ENCODE measurements at places on chromosomes 7 and 10.

- DNase-seq: no peak
Measured at GRCh38 chr7:99390941-99391602, 16.5 kb downstream of the ARPC1B start.

- DNase-seq: no peak
Measured at GRCh38 chr7:144713850-144714249, 122.0 kb downstream of the TPK1 start.

- no peak for DNase-seq
Measured at GRCh38 chr10:60439641-60440040, 50.0 kb upstream of the ANK3 start.

DNA sequence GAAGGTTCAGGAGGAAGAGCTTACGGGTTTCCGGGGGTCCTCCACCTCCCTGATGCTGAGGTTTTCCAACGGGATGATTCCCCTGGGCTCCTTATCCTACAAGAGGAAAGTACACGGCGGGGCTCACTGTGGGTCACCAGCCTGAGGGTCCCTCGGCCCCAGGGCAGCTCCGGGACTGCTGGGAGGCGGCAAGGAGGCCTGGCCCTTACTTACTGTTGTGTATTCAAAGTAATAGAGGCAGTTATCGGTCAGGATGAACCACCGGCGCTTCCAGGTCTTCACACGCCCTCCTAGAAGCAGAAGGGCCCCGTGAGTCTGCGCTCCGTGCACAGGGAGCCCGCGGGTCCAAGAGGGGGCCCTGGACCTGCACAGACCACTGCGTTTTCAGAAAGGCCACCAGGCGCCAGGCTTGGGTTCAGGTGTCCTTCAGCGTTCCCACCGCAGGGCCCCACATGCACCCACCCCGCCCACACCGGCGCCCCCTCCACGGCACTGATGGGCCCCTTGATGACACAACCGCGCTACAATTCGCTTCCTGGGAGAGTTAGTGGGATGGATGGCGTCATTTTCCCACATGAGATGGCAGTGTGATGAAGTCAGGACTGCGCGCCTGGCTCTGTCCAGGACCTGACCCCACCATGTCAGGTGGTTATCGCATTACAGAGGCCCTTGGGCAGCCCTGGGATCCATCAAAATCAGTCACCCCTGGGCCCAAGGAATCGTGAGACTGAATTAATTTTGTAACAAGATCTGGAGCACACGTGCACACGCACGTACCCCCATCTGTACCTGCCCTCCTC is 106.7 kb downstream of the CYTH3 start:
- no peak for DNase-seq

DNA sequence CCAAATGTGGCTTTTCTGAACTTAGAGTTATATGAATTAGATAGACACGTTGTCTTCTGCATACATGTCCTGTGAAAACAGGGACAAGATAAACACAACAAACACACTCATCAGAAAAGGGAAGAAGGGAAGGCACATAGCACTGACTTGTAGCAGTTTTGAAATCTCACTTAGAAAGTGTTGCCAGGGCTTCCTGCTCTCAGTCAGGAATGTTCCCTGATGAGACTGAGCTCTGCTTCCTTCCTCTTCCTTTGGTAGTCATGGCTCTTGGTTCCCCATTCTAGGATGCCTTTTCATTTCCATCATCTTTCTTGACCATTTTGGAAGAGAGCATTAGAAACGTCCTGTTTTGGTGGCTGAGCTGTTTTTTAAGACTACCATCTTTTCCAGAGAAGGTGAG is 233.8 kb upstream of the LYZL1 start:
- DNase-seq: no peak

- DNase-seq: no peak
Measured at GRCh38 chr7:157276731-157277562, 59.9 kb upstream of the DNAJB6 start.

DNA sequence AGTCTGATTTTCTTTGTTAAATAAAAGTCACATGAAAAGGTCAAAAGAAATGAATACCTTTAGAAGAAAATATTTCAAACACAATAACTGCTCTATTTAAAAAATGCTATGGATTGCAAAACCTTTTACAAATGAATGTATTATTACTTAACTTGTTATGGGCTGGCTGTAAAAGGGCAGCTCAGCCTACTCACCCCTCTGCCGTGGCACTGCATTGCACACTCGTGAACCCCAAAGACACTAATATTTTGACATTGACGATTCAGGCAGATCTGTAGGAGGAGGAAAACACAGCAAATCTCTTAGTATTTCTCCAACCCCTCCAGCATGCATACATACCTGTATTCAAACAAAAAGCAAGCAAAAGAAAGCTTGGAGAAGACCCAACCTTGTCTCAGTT is 149.5 kb downstream of the FANK1 start:
- no peak for DNase-seq

GRCh38 chr7:77550586-77550985 is 13.5 kb downstream of the PTPN12 start:
- no peak for DNase-seq

DNA sequence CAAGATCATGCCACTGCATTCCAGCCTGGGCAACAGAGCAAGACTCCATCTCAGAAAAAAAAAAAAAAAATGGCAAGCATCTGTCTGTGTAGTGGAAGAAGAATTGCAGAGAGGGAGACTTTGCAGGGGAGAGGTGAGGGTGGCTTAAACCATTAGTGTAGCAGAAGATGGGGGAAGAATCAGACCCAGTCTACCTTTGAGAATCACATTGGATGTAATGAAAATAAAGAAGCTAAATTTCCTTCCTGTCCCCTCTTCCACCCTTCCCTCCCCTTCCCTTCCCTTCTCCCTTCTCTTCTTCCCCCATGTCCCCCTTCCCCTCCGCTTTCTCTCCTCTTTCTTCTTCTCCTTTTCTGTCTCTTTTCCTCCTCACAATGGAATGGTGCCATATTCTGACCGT is 180.8 kb upstream of the SVIL start:
- no peak for DNase-seq

- no peak for DNase-seq
Measured at GRCh38 chr7:47488969-47489342, 93.0 kb downstream of the TNS3 start.

DNA sequence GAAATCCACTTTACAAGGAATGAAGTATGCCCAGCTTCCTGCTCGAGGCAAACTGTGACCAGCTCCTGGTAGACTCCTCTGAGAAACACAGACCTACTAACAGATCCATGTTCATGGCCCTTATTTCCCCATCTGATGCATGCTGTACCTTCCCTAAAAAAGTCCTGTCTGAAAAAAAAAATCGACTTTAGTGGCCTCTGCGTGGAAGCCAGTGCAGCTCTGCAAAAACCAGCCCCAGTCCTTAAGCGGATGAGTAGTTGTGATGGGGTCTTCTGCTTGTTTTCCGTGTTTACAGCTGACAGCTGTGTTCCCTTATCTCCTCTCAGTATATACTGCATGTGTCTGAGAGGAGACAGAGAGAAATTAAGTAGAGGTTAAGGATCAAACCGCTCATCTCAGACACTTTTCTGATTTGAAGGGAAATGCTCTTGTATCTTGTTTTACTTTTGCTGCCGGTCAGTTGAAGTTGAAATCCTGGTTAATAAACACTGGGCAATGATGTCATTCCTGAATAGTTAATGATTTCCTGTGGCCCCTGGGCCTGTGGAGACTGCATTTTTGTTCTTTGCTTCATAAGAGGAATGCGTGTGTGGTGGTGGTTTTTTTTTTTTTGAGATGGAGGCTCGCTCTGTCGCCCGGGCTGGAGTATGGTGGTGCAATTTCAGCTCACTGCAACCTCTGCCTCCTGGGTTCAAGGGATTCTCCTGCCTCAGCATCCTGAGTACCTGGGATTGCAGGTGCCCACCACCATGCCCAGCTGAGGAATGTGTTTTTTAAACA is 67.6 kb downstream of the DOCK1 start:
- DNase-seq: no peak

DNA sequence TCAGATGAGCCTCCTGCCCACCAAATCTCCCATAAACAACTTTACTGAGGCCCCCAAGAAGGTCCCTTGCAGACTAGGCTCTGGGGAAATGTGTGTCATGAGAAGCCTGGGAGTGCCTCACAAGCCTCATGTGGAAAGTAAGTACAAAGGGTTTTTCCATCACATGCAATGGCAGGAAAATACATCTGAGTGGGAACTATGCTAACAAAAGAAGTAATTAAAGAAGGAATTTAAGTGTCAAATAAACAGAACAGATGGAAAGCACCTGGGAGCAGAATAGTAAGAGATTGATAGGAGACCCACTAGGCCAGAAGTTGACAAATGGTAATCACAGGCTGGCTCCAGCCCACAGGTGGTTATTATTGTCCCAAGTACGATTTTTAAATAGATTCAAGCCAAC is 20.5 kb downstream of the GSAP start:
- DNase-seq: no peak

DNA sequence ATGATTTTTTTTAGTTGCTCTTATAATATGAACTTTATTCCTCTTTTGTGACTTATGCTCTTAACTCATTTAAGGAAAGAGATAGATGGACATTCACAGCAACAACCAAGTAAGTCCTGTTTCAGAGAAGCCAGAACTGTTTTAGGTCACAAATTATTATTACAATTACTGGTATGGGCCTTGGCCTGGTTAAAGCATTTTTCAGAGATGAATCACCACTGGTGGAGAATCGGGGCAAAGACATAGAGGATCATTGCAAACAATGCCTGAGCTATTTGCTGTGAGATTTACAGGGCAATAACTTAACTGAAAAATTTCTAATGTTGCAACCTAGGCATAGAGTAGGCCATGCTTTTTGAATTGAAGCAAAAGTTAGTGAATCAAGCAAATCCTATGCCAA is 138.0 kb upstream of the YAE1 start:
- DNase-seq: no peak

- no peak for DNase-seq
Measured at GRCh38 chr7:139452958-139453672, 30.4 kb downstream of the KLRG2 start.

DNA sequence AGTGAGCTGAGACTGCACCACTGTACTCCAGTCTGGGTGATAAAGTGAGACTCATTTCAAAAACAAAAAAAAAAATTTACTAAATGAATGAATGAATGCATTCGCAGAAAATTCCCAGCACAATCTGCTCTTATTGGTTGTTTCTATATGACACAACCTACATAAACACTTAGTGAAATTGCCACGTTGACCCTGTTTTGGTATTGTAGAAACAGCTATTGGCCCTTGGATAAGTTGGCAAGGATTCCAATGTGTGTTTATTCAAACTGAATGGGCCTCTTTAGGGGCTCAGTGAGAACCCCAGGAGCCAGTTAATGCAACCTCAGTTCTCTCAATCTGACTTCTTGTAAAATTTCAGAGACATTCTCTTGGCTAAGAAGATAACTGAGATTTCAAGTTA is 66.0 kb downstream of the HHEX start:
- no peak for DNase-seq

GRCh38 chr10:89887830-89888229 is 186.4 kb downstream of the KIF20B start:
- DNase-seq: no peak

GRCh38 chr7:151387161-151388006 is 22.5 kb downstream of the WDR86 start:
- DNase-seq: no peak

GRCh38 chr10:97171001-97171400 is 14.8 kb downstream of the SLIT1 start:
- no peak for DNase-seq

DNA sequence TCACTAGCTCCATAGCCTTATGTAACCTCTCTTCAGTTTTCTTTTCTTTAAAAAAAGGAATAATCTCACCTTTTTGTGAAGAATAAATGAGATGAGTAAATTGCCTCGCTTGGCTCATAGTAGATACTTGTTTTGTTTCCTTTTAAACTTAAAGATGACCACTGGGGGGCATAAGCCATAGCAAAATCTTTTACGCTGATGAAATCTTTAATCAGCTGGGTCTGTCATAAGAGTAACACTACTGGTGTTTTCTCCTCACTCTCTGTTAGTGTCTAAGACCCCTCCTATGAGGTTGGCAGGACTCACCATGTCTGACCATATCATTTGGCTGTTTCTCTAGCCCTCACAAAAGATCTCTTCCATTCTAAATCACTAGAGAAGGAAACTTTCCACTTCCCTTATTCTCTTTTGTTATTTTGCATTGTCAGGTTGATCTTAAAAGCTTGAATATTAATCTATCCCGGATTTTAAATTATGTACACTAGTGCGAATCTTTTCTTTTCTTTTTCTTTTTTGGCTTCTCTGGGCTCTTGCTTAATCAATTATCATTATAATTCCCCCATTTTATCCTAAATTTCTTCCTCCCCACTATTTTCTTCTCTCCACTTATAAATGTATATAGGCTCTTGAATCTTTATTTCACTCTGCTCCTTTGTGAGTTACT is 12.5 kb downstream of the STAG3 start:
- no peak for DNase-seq

DNA sequence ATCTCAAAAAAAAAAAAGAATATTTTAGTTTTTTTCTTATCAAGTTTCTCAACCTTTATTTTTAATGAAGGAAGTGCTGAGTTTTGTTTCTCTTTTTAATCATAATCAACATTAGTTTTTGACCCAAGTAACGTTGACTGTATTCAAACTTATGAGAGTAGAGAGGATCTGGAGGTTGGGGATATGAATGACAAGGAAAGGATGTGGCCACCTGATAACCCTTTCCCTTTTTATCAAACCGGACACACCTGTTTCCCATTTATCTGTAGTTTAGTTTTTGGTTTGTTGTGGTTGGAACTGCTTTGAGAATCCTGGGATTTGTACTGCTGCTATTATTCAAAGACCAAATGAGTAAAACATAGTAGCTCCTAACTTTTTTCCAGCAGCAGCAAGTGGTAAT is 38.6 kb downstream of the HACD1 start:
- DNase-seq: no peak

DNA sequence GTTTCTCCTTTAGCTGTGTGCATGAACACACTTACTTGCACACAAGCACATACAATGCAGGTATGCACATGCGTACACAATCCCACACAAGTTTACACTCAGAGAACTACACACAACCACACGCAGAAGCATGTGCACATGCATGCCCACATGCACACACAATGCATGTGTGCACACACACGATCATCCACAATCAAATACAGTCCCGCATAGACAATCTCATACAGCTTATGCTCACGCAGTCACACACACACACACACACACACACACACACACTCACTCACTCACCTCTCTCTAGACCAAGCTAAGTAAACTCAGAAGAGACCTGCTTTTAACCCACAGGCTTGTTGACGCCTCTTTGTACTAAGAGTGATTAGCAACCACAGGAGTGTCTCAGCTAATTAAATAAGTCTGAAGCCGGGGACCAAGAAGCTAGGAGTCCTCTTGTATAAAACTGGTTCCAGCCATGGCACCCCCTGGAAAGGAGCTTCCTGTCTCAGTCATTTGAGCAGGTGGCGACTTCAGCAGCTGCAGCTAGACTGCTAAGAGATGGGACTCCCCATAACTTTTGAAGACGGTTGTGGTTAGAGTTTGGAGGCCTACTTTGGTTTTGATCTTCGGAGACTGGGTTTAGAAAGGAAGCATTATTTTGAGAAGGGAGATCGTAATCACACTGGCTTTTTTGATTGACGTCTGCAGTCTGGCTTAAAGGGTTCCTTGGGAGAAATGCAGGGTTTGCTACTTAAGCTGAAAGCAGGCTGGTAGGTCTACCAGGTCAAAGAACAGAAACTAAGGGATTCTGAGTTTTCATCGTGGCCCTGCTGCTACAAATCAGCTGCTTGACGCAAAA is 82.3 kb upstream of the ADRB1 start:
- no peak for DNase-seq

- DNase-seq: no peak
Measured at GRCh38 chr10:44899450-44900080, 11.6 kb upstream of the TMEM72 start.
